ENCODE measurements at places on chromosomes 5 and 9. TPM values are rescaled to one million over a fixed set of nuclear protein-coding genes. Genes with fewer than 3 reads are reported as not detected.

Gene DMRTA1
- total RNA-seq = 1.1 TPM

Gene TAF11L2
- not detected for total RNA-seq

Gene NRG2
- total RNA-seq = under 0.01 TPM

Gene PCDHA13
- not detected for total RNA-seq

Gene FBXW2
- total RNA-seq = 41.7 TPM

Gene GARIN3
- total RNA-seq = not detected

Gene ZNF483
- 1.2 TPM for total RNA-seq

Gene C5orf52
- not detected for total RNA-seq

Gene UGT3A2
- total RNA-seq = not detected

Gene MYOT
- total RNA-seq = not detected

Measured in smooth muscle cell of the umbilical artery (primary cell).